Endothelial cell of coronary artery (primary cell): ENCODE measurements at places on chromosomes 13 and 19. TPM values are rescaled to one million over a fixed set of nuclear protein-coding genes. Genes with fewer than 3 reads are reported as not detected.

The CPT1C gene
- total RNA-seq, result 15.3 and 16.9 TPM in 2 replicates

The AP1M2 gene
- 0.09 TPM in 1 of 2 replicates, not detected in the other for total RNA-seq

The ZNF30 gene
- 3.5 and 4.2 TPM in 2 replicates for total RNA-seq

The TMC4 gene
- not detected in 2 replicates for total RNA-seq

The SELENOV gene
- total RNA-seq, result not detected in 2 replicates

The ADPRHL1 gene
- total RNA-seq, result 0.36 and 1.3 TPM in 2 replicates

The GPATCH1 gene
- total RNA-seq, result 6.2 and 6.4 TPM in 2 replicates

The LILRB1 gene
- not detected in 2 replicates for total RNA-seq
